Activated CD4-positive, alpha-beta T cell treated with anti-CD3 and anti-CD28 coated beads for 4 hours (primary cell): ENCODE measurements at places on chromosomes 13 and 19.

- no peak for DNase-seq
Measured at GRCh38 chr13:56893843-56894242, 246.9 kb upstream of the PRR20A start.

GRCh38 chr13:34748596-34748995, 193.5 kb upstream of the NBEA start:
- DNase-seq = no peak

GRCh38 chr19:41311072-41311471, 1.1 kb downstream of the CCDC97 start:
- no peak for DNase-seq

- DNase-seq = no peak
Measured at GRCh38 chr13:49874430-49874829, 61.7 kb downstream of the SPRYD7 start.
